ENCODE measurements at places on chromosomes 2 and 18. TPM values are rescaled to one million over a fixed set of nuclear protein-coding genes. Genes with fewer than 3 reads are reported as not detected.

COL5A2 gene
- 67.1 TPM for total RNA-seq

FOXD4L1 gene
- 0.50 TPM for total RNA-seq

SLC35G4 gene
- total RNA-seq: not detected

SKA1 gene
- 0.77 TPM for total RNA-seq

DLX2 gene
- total RNA-seq: not detected

WDR35 gene
- 15.0 TPM for total RNA-seq

DNAH7 gene
- total RNA-seq: 0.62 TPM

TNFAIP6 gene
- 12.5 TPM for total RNA-seq

RAB17 gene
- 3.8 TPM for total RNA-seq

TEKT4 gene
- not detected for total RNA-seq

FZD7 gene
- 15.9 TPM for total RNA-seq

CABYR gene
- total RNA-seq: 1.7 TPM

GAREM2 gene
- total RNA-seq: 5.5 TPM

MOGAT1 gene
- not detected for total RNA-seq

NOSTRIN gene
- 12.5 TPM for total RNA-seq

GPR55 gene
- total RNA-seq: not detected

SERPINB3 gene
- total RNA-seq: 70.3 TPM

ATIC gene
- total RNA-seq: 29.3 TPM

CYS1 gene
- 8.6 TPM for total RNA-seq

CPLX4 gene
- not detected for total RNA-seq

LANCL1 gene
- 36.5 TPM for total RNA-seq

TGIF1 gene
- total RNA-seq: 95.8 TPM

DSG4 gene
- total RNA-seq: not detected

ANKRD23 gene
- total RNA-seq: 1.2 TPM

RAD51AP2 gene
- not detected for total RNA-seq

STK25 gene
- 125 TPM for total RNA-seq

OXER1 gene
- total RNA-seq: 0.37 TPM

RUFY4 gene
- not detected for total RNA-seq

PLEK gene
- total RNA-seq: 7.0 TPM

FEV gene
- not detected for total RNA-seq

PCARE gene
- not detected for total RNA-seq

MC5R gene
- total RNA-seq: not detected

FIGN gene
- total RNA-seq: 5.9 TPM

WIPF1 gene
- total RNA-seq: 45.1 TPM

WNT10A gene
- not detected for total RNA-seq

PCBP1 gene
- total RNA-seq: 181 TPM

FAM110C gene
- total RNA-seq: 2.8 TPM

CD8A gene
- 0.42 TPM for total RNA-seq

CHPF gene
- total RNA-seq: 36.0 TPM

ACMSD gene
- total RNA-seq: not detected

PREB gene
- 48.8 TPM for total RNA-seq

CYP26B1 gene
- total RNA-seq: 0.47 TPM

SPP2 gene
- not detected for total RNA-seq

GPR17 gene
- 0.35 TPM for total RNA-seq

INHBB gene
- total RNA-seq: 0.31 TPM

FBXO48 gene
- 0.57 TPM for total RNA-seq

MAPRE3 gene
- total RNA-seq: 11.8 TPM

MBD1 gene
- total RNA-seq: 80.8 TPM

SERPINB7 gene
- not detected for total RNA-seq

MGAT5 gene
- 34.1 TPM for total RNA-seq

CYRIA gene
- total RNA-seq: 20.7 TPM

FAM124B gene
- total RNA-seq: 0.47 TPM

CPO gene
- total RNA-seq: 0.27 TPM

MSTN gene
- total RNA-seq: 0.31 TPM

ST6GAL2 gene
- total RNA-seq: 24.8 TPM

PRKAG3 gene
- total RNA-seq: not detected

FAHD2B gene
- total RNA-seq: 14.4 TPM

Measured in gastroesophageal sphincter (tissue), 4 donors.